A172 (cell line): ENCODE measurements at places on chromosomes 1 and 21.

GRCh38 chr1:103087256-103087655 lies 21.1 kb downstream of the COL11A1 start:
- no peak for DNase-seq

DNA sequence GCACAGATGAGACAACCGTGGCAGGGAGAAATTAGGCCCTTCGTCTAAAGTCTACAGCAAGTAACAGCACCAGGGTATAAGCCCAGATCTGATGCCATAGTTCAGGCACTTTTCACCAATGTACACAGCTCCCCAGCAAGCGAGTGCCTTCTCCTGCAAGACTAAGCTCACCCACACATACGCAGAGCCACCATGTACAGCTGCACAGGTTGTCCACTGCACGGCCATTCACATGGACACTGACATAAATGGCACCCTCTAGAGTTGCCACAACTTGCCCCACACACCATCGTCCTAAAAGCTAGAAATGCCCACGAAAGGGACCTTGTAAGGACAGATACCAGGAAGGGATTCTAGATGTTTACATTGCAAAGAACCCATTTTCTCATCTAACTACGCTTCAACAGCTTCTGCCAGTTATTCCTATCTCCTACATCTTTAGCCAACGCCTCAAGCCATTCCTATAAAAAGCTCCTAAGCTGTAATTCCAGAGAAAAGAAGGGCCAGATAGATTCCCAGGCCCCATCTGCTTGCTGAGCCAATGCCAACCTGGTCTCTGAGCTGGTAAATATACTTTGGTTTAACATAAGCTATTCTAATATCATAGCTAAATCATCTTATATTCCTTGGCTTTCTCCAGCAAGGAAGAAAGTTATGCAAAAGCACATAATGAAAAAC lies 174.0 kb upstream of the KAZN start:
- DNase-seq: no peak

DNA sequence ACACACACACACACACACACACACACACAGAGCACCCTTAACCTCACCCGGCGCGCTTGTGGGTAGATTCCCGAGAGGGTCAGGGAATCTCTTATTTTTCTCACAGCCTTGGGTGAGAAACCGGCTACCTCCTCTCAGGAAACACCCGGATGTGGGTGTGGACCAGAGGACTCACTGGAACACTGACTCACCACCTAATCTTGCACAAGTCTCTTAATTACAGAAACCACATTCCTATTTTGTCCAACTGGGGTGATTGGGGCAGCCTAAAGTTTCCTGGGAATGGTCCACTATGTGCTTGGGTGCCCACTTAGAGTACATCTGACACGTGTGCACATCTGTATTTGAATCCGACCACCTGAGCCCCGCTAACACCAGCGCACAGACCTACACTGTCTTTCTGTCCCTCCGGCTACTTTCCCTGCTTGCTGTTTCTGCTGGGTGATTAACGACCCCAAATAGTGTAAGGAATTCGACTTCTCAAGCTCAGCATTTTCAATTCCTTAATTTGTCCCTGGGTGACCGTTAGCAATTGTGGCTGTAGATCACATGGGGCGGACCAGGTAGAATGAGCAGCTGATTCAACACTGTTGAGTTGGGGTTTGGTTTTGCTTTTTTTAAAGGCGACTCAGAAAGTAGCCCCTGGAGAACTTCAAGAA lies 14.0 kb upstream of the TBX15 start:
- DNase-seq: peak; percentile 86

- no peak for DNase-seq
Observed at GRCh38 chr1:157429601-157430240, 122.6 kb downstream of the FCRL5 start.

GRCh38 chr1:244712669-244713068 lies 59.7 kb downstream of the DESI2 start:
- DNase-seq: no peak

DNA sequence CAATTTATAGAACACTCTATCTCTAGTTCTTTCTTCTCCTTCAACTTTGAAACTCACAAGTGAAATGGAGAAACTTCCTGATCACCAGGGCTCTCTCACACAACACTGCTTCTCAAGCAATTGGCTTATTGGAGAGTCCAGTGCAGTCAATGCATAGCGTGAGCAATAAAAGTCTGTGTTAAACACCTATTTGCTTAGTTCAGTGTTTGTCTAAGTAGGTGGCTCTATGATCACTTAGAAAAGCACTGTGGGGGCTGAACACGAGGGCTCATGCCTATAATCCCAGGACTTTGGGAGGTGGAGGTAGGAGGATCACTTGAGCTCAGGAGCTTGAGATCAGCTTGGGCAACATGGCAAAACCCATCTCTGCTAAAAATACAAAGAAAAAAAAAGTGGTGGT lies 12.2 kb downstream of the CTSS start:
- no peak for DNase-seq
